ENCODE measurements at places on chromosomes 13 and 19.

- DNase-seq = no peak
These were observed 5.1 kb upstream of the DIRAS1 start for GRCh38 chr19:2726160-2726855.

DNA sequence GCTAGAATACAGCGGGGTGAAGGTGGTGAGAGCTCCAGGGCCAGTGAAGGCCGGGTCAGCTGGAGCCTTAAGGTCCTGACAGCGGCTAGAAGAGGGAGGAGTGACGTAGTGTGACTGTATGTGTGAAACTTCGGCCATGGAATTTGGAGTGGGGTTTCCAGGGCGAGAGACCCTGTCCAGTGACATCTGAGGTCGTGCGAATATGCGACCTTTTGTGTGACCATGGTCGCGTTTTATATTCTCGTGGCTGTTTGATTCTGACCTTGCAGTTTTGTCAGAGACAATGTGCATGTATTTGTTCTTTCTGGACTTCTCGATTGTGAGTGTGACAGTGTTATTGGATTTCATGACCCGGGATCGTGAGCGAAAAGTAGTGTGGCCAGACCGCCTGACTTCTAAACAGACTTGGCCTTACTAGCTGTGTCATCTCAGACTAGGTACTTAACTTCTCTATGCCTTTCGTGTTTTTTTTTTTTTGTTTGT is 405 bp upstream of the ZNF569 start:
- DNase-seq = no peak

DNA sequence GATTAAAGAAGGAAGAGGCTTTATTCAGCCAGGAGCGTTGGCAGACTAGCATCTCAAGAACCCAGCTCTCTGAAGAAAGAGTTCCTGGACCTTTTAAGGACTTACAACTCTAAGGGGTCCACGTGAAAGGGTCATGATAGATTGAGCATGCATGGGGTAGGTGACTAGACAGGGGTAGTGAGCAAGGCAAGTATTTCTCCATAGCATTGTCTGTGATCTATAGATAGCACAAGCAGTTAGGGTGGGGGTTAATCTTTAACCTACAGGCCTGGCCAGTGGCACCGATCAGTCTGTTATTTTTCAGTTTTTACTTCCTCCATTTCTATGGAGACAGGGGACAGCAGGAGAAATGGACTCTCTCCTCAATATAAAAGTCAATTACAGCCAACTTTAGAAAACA is 983.7 kb downstream of the SLITRK1 start:
- DNase-seq = no peak

GRCh38 chr13:33743438-33744368 is 74.2 kb upstream of the RFC3 start:
- DNase-seq = peak; percentile 28

GRCh38 chr19:41352609-41353465 is 885 bp downstream of the TGFB1 start:
- DNase-seq = peak; percentile 62

- no peak for DNase-seq
These were observed 97.1 kb downstream of the MBNL2 start for GRCh38 chr13:97319113-97319720.

DNA sequence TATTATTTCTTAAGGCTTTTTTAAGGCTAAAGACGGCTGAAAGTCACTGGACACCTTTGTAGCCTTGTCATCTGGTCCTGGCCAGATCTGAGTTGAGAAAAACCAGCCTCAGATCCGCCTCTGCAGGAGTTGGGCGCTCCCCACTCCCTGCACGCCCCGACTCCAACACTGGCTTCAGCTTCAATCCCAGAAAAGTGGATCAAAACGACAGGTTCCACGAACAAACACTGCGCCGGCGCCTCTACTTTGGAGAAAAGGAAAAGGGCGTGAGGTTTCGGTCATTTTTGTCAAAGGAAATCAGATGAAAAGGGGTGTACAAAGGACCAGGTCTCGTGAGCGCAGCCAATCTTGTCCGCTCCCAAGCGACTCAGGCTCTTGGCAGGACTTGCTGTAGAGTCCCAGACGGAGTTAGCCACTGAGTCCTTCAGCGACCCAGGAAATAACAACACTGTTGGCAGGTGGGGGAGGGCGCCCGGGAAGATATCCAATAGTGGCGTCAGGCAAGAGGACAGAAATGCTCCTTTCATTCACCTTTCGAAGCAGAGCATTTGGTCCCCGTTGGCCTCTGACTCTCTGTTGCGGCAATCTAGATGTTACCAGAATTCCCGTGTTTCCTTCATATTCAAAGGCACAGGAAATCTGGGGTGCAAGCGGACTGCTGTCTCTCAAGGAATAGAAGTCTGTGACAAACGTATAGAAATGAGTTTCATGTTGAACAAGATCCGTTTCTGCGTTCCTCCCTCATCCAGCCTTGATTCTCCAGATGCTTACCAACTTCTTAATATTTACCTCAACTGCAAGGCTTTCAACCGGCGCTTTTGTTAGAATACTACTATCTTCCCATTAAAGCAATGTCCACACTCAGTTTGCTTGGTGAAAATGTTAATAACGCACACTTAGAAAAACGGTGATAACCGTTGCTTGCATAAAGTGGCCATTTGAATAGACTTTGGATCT is 1.8 kb upstream of the CCNA1 start:
- DNase-seq = no peak

- DNase-seq = no peak
These were observed 1597.6 kb upstream of the MIR17HG start for GRCh38 chr13:89749888-89750287.
